Fibroblast of skin of back (primary cell): ENCODE measurements at places on chromosomes 12 and 14.
A peak's percentile ranks its signal among the peaks of the same experiment; 100 is the strongest.

DNA sequence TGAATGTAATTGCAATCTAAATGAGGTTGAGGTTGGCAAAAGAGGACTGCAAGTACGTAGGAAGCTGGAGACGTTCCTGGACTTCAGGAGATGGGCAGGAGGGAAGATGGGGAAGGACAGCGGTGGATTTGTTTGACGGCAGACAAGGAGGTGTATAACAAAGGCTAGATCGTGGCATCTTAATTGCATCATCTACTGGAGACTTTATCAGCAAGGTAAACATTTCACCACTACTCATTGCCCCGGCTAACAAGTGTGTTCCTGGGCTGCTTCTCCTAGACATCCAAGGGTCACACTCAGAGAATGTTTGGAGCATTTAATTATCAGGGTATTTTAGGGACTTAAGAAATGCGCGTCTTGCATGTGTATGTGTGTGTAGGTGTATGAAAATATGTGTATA, 128.5 kb downstream of the KCNK10 start:
- no peak for DNase-seq

- DNase-seq: no peak
Observed at GRCh38 chr12:91810077-91810476, 335.6 kb downstream of the BTG1 start.

DNA sequence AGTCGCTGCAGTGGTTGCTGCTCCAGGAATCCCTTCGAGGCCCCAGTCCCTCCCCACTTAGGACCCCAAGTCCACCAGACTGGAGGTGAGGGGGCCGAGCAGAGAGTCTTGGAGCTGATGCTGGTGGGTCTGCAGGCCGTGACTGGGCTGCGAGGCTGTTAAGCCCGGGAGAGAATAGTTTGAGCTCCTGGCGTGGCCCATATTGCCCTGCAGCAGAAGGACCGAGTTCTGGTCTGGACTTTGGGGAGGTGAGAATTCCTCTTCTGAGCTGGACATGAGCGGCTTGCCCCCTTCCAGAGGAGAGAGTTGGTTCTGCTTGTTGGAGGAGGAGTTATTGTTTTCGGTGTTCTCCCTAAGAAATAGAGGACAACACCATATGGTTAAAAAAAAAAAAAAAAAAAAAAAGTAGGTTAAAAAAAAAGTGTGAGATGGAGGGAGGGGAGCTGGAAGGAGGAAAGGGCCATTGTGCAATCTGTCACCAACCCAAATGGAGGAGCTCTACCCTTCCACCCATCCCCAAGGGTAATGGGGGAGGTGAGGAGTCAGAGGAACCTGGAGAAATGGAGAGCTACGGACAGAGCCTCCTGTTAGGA, 3.0 kb downstream of the SIX1 start:
- peak; percentile 36 for DNase-seq

DNA sequence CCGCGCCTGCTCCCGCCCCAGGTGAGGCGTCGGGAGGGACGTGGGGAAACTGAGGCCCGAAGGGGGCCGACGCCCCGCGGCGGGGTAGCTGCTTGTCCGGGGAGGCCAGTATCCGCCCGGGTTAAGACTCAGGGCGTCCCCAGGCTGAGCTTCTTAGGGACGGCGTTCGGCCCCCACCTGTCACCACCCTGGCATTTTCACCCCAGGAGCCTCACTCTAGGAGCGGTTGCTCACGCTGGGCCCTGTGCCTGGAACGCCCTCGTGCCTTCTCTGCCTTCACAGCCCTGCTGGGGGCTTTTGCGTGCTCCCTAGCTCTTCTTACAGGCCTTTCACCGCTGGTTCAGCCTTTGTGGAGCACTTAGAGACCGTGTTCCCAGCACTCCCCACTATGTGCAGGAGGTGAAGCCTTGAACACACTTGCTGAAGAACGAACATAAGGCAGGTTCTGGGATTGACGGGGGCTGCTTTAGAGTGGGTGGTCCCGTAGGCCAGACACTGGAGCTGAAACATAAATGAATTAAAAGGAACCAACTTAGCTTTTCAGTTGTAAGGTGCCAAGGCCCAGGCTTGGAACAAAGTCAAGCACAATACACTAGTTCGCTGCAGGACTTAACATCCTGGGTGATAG, 601 bp downstream of the ZNF839 start:
- DNase-seq: peak; percentile 48

DNA sequence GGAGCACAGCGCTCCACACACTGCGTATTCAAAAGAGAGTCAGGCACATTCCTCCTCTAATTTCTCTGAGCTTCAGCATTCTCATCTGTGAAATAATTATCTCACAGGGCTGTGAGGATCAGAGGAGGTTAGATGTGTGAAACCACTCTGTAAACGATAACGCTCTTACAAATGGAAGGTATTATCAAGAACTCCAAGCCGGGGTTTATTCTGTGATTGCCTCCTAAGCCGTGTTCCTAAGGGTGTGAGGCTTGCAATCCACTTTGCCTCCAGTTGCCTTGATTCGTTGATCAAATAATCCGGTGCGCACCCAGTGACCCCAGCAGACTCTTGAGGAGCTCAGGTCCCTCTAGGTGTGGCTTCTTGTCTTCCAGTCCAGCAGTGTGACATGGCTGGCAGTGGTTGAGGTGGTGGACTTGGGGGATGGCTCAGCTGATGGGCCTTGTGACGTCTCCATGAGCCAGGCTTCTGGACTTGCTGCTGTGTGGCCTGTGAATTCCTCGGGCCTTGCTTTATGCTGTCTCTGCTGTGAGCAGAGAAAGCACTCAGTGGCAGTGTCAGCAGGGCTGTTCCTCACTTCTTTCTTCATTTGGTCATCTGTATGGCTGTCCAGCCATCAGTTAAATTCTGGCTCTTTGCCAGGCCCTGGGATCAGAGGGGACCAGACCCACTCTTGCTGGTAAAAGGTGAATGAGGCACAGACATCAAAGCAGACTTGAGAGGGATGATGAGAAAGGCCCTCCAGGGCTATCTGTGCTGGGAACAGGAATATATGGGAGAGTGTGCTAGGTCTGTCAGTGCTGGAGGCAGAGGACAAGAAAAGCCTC, 71.0 kb downstream of the SLC25A47 start:
- DNase-seq: no peak

GRCh38 chr12:125606312-125606711, 541.1 kb downstream of the AACS start:
- DNase-seq: no peak
